ENCODE measurements at places on chromosomes 7 and 10. TPM values are rescaled to one million over a fixed set of nuclear protein-coding genes. Genes with fewer than 3 reads are reported as not detected.
A peak's percentile ranks its signal among the peaks of the same experiment; 100 is the strongest.

DNA sequence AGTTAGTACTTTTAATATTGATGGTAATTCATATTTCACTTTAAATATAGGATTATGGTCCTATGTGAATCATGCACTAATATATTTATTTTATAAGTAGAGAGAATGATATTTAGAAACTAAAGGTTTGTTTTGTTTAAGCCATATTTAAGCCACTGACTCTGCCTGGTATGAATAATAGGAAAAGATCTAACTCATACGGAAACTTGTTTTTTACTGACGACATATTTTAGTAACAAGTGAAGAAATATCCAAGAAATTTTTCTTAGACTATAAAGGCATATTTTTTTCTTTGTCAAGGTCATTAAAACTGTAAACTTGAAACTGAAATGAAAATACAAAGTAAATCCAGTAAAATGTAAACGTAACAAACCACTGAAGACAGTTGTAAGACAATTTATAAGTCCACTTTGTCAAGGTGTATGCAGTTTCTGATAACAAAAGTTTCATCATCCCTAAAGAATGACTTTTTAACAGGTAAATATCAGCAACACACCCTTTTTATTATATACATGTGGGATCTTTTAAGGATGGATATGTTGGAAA is 147.1 kb downstream of the PHF14 start:
- DNase-seq: no peak

GRCh38 chr10:74923556-74923955 is 97.2 kb downstream of the KAT6B start:
- no peak for DNase-seq

DNA sequence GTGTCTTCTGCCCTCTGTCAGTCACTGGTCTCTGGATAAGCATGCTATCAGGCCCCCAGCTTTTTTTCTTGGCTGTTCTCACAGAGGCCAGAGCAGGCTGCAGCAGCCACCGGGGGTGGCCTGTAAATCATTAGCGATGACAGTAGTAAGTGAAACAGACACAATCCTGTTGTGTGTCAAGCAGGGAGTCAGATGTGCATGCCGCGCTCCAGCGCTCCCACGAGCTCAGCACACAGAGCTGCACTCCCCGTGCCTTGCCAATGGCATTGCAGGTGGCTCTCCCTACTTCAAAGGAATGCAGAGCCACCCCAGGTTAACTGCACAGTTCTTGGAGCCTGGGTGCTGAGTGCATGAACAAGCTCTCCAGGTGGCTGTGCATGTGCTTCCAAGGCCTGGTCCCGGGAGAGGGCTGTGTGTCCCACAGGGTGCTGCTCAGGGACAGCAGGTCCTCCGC is 226.1 kb downstream of the GLRX3 start:
- peak; percentile 61 for DNase-seq

- DNase-seq: peak; percentile 39
These were observed 7.3 kb upstream of the LBX1 start for GRCh38 chr10:101236376-101237080.

DNA sequence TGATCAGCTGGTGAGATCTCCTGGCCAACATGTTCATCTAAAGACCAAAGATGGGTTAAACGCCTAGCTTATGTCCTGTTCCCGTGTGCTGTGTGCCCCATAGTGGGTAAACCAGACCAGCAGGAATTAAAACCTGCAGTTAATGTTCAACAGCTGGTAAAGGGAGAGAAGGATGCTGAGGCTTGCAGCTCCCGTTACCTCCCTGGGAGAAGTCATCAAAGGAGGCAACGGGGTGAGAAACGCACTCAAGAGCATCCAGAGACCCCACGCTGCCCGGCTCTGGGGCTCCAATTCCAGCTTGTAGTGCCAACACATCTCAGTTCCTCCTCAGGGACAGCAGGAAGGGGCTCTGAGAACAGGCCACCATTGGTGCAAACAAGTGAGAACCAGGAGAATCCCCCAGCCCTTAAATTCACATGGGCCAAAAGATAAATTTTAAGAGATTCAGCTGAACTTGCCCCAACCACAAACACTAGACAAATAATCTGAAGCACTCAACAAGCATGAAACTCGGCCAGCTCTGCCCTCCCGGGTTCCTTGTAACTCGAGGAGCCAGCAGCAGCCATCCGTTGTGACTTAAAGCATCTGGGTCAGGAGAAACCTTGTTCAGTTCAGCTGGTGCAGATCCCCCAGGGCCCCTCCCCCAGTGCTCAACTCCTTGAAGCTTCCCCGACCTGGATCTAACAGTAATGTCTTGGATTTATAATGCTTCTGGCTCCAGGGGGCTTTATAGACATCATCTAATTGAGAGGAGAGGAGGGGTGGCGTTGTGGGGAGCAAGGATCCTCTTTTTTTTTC is 29.4 kb downstream of the FAM241B start:
- no peak for DNase-seq

DNA sequence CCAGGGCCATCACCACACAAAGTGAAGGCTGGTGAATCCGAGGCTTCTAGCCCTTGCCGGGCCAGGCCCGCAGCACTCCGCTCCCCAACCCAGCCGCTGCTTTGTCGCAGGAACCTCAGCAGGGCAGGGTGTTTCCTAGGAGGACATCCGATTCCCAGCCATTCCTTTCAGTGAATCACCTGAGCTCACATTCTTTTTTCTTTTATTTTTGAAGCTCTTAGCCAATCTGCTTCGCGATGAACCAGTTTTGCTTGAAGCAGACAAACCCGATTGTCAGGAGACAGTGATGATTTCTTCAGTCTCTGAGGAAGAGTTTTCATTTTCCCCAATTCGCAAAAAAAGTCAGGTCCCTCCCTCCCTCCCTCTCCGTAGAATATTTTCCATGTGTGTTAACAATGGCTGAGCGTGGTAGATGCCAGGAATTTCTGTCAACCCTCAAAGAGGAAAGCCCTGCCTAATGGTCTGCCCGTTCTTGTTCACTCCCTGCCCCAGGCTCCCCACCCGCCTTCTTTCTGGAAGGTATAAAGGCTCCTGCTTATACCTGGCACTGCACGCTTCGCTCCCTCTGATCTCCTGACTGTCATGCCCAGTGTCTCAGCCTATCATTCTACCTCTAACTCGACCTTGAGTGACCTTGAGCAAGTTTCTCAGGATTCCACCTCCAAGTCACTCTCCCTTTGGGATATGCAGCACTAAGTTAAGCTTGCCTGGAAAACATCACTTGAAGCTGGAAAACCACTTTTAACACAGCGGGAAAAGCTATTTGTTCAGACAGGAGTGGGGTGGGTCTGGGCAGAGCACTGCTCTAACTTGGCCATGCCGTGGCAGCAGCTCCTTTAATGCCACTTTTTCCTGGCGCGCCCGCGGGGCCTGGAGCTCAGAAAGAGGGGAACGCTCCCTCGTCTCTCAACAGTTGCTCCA is 35.1 kb downstream of the EGFR start:
- no peak for DNase-seq

DNA sequence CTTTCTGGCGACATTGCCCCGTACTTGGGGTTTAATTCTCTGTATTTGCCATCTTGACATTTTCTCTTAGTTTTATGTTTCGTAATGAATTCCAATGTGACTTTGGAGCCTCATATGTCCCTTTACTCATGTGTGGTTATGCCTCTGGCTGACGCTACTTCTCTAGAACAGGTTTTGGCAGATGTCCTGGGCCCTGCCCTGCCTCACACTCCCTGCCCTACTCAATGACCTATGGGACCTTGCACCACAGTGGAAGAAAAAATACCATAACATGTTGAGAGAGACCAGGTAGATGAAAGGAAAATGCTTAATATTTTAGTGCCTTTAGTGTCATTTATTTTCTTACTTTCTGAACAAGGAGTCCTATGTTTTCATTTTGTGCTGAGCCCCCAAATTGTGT is 400.5 kb downstream of the TFEC start:
- no peak for DNase-seq

DNA sequence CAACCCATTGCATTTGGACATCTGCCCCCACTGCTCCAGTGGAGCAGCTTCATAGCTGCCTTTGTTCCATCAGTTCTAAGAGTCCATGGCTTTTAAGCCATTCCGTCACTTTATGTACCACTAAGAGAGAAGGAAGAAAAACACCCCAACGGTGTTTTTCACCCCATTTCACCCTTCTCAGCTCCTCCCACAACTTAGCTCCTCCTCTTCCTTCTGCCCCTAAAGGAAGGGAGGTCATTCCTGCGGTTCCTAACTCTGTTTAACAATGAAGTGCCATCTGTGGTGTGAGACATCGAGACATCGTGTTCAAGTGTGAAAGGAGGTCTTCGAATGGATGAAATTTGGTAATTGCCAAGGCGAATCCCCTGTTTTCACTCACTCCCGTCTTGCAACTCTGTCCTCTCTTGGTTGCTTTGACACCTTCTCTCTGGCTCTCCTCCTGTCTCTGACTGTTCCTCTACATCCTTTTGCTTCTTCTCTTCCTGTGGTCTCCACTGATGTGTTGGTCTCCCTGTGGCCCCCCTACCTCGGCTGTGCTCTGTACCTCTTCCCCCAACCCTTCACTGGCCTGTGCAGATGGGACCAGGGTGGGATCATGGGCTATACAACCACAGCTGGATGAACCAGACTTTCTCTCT is 23.0 kb downstream of the SMKR1 start:
- no peak for DNase-seq

GRCh38 chr7:77606562-77606961 is 69.5 kb downstream of the PTPN12 start:
- DNase-seq: no peak

DNA sequence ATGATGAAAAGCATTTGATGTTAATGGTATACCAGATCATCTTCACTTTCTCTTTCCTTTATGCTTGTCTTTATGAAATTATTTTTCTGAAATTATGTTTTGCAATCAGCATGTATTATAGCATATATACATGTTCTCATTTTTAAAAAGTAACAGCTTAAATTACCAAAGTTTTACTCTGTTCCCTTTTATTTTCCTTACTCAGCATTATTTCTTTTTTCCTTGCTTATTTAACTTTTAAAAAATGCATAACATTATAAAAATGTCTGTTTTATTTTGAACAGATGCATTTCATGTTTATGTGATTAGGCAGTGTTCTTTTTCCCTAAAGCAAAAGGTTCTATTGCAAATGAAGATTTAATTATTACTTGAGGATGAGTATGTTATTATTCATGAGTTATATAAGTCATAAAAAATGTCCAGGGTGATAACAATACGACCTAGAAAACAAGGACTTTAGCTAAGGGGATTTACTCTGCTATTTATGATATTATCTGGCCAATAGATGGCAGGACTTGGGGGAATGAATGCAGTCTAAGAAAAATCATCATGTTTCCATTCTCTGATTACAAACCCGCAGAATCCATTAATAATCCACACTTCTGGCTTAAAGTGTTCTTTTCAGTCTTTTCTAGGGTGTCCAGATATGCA is 38.5 kb downstream of the CABCOCO1 start:
- no peak for DNase-seq

GRCh38 chr10:110433740-110434139 is 64.0 kb upstream of the DUSP5 start:
- peak; percentile 43 for DNase-seq

DNA sequence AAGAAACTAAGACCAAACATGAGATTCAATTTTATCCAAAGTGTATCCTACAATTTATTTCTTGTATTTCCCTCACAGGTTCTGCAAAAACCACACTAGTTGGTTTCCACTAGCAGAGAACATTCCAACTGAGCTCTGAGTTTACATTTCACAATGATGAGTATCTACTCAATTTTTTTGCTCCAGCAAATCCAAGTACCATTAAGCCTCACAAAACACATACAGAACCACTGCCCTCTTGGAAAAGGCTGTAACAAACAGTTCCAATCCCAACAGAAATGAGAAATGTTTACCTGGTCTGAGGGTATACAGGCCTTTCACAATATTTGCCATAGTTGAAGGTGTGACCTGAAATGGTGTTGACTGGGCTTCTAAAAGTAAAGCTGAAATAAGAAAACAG is 59.9 kb downstream of the CACUL1 start:
- DNase-seq: no peak

DNA sequence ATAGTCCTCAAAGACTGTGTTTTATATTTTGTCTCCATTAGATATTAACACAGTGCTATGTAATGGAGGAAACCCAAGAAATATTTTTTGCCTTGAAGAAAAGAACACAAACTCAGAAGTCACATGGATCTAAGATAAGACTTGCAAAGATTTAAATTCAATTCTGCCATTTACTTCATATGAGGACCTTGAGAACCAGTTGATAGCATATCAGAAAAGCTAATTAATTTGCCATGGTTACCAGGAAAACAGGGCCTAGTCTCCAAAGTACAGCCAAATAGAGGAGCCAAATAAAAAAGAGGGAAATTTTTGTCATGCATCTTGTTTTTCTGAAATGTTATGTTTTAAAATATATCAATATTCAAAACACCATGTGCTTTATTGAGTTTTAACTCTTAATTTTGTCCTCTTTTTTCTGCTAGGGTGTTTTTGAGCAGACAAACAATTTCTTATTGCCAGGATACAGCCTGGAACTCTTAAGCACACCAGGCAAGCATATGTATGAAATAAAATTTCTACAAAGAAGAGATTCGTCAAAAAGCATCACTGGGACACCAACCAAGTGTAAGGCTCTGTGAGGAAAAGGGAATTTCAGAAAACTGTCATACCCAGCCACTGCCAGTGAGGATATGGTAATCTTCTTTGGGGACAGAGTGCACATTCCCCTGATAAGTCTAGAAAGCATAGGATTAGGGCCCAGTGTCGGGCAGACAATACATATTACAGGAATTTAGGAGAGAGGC is 10.6 kb upstream of the TOMM7 start:
- no peak for DNase-seq

DNA sequence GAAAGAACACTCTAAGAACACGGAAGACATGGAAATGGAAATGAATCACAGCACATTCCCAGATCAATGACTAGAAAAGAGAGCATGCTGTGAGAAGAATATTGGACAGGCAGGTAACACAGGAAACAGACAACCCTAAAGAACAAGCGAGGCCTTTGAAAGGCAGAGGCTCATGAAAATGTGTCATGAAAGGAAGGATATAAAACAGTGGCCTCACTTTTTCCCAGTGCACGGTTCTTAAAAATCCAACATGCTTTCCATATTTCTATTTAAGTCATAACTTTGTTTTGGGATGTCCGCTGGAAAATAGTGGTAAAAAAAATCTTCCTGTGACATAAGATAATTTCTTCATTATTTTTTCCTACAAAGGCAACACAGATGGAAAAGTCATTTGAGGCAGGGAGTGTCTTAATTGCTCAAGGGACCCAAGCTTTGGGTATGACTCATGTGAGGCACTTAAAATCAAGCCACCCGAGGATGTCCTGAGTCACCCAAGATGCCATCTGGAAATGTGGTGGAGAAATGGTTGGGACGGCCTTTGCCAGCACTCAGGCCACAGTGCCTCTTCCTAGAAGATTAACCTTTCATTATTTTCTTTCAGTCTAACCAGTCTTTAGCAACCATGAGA is 17.0 kb downstream of the ITIH5 start:
- DNase-seq: no peak

- DNase-seq: no peak
These were observed 515 bp upstream of the SLC4A2 start for GRCh38 chr7:151058781-151059366.

The SRI gene
- 82.5 TPM for total RNA-seq

The ACTR3C gene
- total RNA-seq: 2.9 TPM

The SERPINE1 gene
- total RNA-seq: 1.6 TPM

The ACADSB gene
- 83.6 TPM for total RNA-seq

All from Right ventricle myocardium superior (tissue), 1 donor.